ENCODE measurements at places on chromosomes 16 and 17. TPM values are rescaled to one million over a fixed set of nuclear protein-coding genes. Genes with fewer than 3 reads are reported as not detected.

Gene WSCD1
- total RNA-seq, result 0.19 TPM

Gene SMIM22
- not detected for total RNA-seq

Gene TEKT1
- not detected for total RNA-seq

Gene PTGES3L
- 0.94 TPM for total RNA-seq

Gene FBXW10
- total RNA-seq, result not detected

Gene TBC1D3L
- 24.6 TPM for total RNA-seq

Gene SALL1
- total RNA-seq, result not detected

Gene KCNG4
- total RNA-seq, result not detected

Gene KRTAP16-1
- 0.32 TPM for total RNA-seq

Gene SCGB1C2
- not detected for total RNA-seq

Gene DOC2B
- total RNA-seq, result 0.27 TPM

Gene CCNF
- 3.4 TPM for total RNA-seq

Gene FN3K
- 14.1 TPM for total RNA-seq

DNA sequence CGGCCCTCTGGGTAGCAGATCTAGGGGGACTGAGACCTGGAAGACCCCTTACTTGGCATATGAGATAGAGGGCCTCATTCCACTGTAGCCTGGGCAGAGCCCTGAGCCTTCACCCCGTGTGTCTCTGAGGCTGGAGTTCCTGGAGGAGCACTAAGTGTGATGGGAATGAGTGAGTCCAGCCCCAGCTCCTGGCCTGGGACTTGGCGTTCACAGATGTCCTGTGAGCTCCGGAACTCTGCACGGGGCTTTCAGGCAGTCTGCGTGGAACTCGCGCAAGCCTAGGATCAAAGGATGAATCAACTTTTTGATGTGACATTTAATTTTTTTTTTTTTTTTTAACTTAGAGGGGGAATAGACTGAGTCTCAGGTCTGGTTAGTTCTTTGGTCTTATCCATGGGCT lies 1.8 kb downstream of the NKD1 start:
- DNase-seq, result peak; percentile 43

- no peak for DNase-seq
These were observed 468 bp downstream of the IL4R start for GRCh38 chr16:27314161-27314723.

DNA sequence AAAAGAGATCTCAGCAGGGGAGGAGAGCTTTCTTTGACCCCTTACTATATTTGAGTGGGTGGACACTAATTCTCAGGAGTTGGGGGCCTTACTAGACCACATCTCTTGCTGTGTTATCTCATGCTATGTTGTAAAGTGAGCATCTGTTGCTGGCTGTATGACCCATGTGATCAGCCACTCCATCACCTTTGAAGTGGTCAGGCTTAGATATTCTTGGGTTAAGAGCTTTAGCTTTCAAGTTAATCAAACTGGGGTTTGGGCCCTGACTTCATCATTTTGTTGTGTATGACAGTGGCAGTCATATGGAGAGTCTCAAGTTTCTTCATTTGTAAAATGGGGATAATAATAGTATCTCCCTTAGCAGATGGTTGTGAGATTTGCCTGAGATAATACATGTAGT lies 201.1 kb downstream of the FTO start:
- DNase-seq, result no peak

DNA sequence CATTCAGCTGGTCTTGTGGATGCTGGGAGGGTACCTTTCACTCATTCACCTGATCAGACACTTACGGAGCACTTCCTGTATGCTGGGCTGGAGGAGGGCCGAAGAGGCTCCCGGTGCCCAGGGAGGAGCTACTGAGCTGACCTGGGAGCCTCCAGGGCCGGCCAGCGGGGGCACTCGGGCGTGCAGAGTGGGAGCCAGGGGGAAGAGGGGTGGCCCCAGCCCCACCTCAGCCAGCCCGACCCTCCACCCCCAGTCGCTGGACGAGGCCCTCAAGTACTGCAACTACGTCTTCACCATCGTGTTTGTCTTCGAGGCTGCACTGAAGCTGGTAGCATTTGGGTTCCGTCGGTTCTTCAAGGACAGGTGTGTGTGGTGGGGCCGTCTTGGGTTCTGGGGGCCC lies 10.3 kb downstream of the TPSG1 start:
- DNase-seq, result no peak

GRCh38 chr17:9266697-9267117 lies 245.4 kb downstream of the NTN1 start:
- DNase-seq, result no peak

GRCh38 chr16:56387396-56387795 lies 37.9 kb downstream of the AMFR start:
- DNase-seq, result no peak

DNA sequence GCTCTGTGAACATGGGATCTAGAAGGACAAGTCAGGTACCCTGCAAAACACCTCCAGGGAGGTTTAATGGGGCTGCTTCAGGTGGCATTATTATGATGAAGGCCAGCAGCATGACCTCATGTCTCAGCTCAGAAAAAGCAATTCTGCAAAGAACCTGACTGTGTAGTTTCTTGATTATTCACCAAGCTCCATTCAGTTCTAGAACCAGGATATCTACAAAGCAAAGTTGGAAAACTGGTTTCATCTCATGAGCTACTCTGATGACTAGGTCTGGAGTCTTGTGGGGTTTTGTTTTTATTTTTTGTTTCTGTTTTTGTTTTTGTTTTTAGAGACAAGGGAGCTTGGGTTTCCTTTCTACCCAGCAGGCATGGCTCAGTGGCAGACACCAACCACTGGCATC lies 19.0 kb upstream of the LRRC37A3 start:
- no peak for DNase-seq

DNA sequence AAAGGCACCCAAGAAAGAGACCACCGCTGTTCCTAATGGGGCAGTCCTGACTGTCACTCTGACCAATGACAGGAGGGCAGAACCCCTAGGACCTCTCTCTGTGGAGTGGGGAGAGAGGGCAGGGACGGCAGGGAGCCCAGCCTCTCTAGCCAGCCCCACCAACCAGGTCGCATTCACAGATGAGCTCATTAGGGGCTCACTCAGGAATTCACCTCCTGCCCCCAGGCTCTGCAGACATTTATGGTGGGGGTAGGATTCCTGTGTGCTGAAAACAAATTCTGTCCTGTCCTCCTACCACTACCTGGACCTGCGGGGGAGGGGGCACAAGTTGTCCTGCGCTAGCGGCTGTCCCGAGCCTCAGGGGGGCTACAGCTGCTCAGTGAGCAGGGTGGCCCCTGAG lies 27.7 kb upstream of the GPRC5C start:
- DNase-seq, result no peak

- peak; percentile 75 for DNase-seq
These were observed 100.1 kb upstream of the CHMP6 start for GRCh38 chr17:80891397-80892018.

GRCh38 chr16:46482895-46483294 lies 138.3 kb downstream of the SHCBP1 start:
- DNase-seq, result no peak

DNA sequence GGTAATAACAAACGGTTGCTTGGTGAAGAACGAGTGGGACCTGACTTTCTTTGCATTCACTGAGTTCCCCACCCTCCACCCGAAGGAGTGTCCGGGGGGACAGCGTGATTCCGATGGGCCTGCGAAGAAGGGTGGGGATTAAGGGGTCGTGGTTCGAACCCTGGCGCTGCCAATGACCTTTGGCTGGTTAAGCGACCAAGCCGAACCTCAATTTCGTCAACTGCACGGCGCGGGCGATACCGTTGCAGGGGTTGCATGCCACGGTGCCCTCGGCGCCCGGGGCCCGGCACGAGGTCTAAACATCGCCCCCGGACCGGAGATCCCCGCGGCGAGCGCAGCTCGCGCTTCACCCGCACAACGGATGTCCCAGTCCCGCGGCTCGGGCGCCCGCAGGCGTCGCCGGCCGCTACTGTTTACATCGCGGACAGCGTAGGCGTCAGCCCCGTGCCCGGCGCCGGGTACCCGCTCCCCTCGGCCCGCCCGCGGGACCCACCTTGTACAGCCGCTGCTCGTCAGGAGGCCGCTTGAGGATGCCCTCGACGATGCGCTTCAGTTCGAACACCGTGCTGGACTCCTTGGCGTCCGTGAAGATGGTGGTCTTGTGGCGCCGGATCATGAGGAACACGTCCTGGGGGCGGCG lies 460 bp downstream of the ELOB start:
- DNase-seq, result no peak

DNA sequence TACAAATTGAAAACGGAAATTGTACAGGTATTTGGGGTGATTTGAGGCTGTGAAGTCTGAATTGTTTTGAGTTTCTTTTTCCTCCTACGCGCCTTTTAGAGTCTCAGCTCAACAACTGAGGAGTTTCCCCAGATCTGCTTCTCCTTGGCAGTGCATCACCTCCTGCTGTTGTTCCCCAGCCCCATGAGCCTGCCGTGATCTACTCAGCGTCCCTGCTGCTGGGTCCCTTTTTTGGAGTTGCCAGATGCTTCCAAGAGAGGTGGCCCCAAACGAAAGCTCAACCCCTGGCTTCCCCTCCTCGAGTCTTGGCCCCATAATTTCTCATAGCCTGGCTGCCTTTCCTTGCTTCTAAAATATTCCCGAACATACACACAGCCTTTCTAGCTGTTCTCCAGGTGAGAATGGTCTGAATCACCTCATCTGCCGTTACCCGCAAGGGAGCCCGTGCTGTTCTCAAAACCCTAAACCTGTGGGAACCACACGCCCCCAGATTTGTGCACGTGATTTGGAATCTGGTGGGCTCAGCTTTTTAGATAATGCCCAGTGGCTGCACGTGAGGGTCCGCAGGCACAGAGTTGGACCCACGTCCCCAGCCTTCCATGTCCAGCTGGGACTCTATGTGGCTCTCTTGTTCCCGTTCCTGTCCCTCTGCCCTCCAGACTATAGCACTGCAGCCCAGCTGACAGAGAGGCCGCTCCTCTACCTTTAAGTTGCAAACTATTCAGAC lies 179.1 kb upstream of the CHMP6 start:
- DNase-seq, result no peak

GRCh38 chr17:61149862-61150362 lies 249.7 kb upstream of the TBX2 start:
- DNase-seq, result no peak

DNA sequence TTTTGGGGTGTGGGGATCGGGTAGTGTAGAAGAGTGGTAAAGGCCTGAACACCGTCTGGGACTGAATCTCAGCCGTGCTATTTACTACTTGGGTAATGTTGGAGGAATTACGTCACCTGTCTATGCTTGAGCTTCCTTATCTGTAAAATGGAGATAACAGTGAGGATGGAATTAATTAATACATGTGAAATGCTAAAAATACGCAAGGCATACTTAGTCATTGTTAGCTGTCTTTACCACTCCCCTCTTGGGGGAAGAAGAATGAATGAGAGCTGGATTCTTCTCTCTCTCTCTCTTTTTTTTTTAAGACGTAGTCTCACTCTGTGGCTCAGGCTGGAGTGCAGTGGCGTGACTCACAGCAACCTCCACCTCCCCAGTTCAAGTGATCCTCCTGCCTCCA lies 41.1 kb upstream of the TANGO6 start:
- no peak for DNase-seq

DNA sequence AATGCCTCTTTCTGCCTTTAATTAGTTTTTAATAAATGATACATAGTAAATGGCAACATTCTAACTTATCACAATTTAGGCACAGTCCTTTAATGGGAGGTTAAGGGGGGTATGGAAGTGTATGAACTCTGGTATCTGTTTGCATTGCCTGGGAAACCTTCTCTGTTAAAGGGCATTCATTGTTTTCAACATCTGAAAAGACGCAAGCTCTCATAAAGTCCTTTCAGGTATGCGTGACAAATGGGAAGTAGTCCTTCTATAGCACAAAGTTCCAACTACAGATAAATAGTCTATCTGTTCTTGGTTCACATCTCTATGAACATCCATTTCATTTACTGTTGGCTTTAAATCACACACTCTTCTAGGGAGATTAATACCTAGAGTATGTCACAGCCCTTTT lies 298.0 kb upstream of the PMFBP1 start:
- no peak for DNase-seq

- no peak for DNase-seq
These were observed 40.4 kb downstream of the NXPH3 start for GRCh38 chr17:49616086-49616485.

- DNase-seq, result no peak
These were observed 16.2 kb downstream of the BEAN1 start for GRCh38 chr16:66443269-66443652.

All from naive thymus-derived CD4-positive, alpha-beta T cell (primary cell).